Mesendoderm (in vitro differentiated cells): ENCODE measurements at places on chromosomes 4 and X.
A peak's percentile ranks its signal among the peaks of the same experiment; 100 is the strongest.

- no peak for DNase-seq
Observed at GRCh38 chr4:60327651-60328050, 872.5 kb upstream of the ADGRL3 start.

GRCh38 chr4:4427121-4427870, 40.4 kb downstream of the NSG1 start:
- DNase-seq, result peak; percentile 71

GRCh38 chr4:173167758-173168395, 734 bp upstream of the GALNT7 start:
- DNase-seq, result peak; percentile 81

GRCh38 chrX:10570601-10571000, 49.8 kb downstream of the MID1 start:
- no peak for DNase-seq

GRCh38 chrX:132497432-132497831, 8.6 kb upstream of the MBNL3 start:
- DNase-seq, result no peak

DNA sequence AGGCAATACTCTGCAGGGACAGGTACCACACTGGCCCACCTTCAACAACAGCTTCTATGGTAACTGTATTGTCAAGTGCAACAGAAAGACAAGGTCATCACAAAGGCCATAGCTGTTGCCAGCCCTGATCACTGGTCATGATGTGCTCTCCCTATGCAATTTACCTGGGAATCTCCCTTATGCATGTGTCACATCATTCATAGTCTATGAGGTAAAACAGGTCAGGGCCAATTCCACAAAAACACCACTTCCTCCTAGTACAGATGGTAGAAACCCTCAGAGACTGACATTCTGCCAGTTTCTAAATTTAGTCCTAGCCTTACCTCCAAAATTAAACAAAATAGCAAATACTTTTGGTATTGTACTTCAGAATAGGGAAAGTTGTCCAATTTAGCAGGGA, 132.8 kb downstream of the MGST2 start:
- no peak for DNase-seq

GRCh38 chr4:104973708-104974107, 173.0 kb upstream of the TET2 start:
- DNase-seq, result no peak
